Activated naive CD8-positive, alpha-beta T cell treated with anti-CD3 and anti-CD28 coated beads, Interleukin-2, amount 10 ng/mL, durations not matched to agents 7 days and 5 days (primary cell): ENCODE measurements at places on chromosomes 7 and 10.

DNA sequence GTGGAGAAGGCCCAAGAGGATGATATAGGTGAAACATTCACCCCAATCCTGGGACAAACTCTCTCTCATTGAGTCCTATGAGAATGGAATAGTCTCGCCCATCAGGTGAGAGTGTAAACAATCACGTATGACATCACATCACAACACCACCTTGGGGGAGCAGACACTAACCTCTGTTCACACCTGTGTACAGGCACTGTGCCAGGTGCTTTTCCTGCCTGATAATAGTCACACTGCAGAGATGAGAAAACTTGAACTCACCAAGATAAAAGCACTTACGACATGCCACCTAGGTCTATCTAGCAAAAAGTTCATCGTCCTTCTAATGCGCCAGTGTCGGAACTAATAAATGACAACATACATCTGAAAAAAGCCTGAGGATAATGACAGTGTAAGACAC lies 187.8 kb downstream of the FAM107B start:
- peak overlapping the region; percentile 78 for H3K4me3 ChIP-seq
- H3K27me3 ChIP-seq = no peaks in the 10 kb centered on the region
- DNase-seq = no peak
- peak overlapping the region; percentile 94 for H3K27ac ChIP-seq

GRCh38 chr7:26850193-26850651 lies 14.2 kb downstream of the SKAP2 start:
- no peaks in the 10 kb centered on the region for H3K36me3 ChIP-seq
- H3K4me3 ChIP-seq = no peak overlapping the region
- H3K27me3 ChIP-seq = peaks cover 5% of the 10 kb centered on the region

- H3K4me1 ChIP-seq = peaks cover 10% of the 10 kb centered on the region
- DNase-seq = no peak
- H3K36me3 ChIP-seq = no peaks in the 10 kb centered on the region
- no peak overlapping the region for H3K27ac ChIP-seq
- no peak overlapping the region for H3K4me3 ChIP-seq
- peaks cover 2% of the 10 kb centered on the region for H3K27me3 ChIP-seq
Measured at GRCh38 chr10:61779950-61780659, 117.4 kb downstream of the CABCOCO1 start.

GRCh38 chr7:290554-291372 lies 793 bp downstream of the FOXL3 start:
- H3K27me3 ChIP-seq = peaks cover 37% of the 10 kb centered on the region
- no peak overlapping the region for H3K27ac ChIP-seq
- H3K4me3 ChIP-seq = no peak overlapping the region
- no peaks in the 10 kb centered on the region for H3K4me1 ChIP-seq
- no peaks in the 10 kb centered on the region for H3K36me3 ChIP-seq

DNA sequence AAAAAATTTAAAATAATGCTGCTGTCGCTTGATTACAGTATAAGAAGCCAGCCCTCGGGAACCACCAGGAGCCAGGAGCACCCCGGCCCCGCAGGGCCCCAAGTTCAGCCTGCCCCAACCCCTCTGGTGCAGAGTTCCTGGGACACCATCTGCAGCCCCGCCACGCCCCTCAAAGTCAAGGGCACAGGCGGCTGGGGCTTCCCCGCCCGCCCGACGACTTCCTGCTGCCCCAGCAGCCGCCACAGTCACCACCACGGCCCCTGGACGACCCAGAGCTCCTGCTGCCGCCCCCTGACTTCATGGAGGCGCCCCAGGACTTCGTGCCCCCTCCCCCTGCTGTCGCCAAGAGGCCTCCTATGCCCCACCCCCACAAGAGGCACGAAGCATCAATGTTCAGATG lies 103.6 kb upstream of the PDSS1 start:
- no peak overlapping the region for H3K27ac ChIP-seq
- H3K4me3 ChIP-seq = no peak overlapping the region
- no peaks in the 10 kb centered on the region for H3K36me3 ChIP-seq
- peaks cover 3% of the 10 kb centered on the region for H3K4me1 ChIP-seq
- H3K27me3 ChIP-seq = peaks cover 2% of the 10 kb centered on the region
- DNase-seq = no peak

GRCh38 chr7:92460109-92460508 lies 12.8 kb downstream of the GATAD1 start:
- peaks cover 5% of the 10 kb centered on the region for H3K36me3 ChIP-seq
- H3K4me1 ChIP-seq = peaks cover 2% of the 10 kb centered on the region
- no peak overlapping the region for H3K27ac ChIP-seq
- no peak overlapping the region for H3K4me3 ChIP-seq
- no peaks in the 10 kb centered on the region for H3K27me3 ChIP-seq

- peaks cover 50% of the 10 kb centered on the region for H3K4me1 ChIP-seq
- no peak for DNase-seq
- no peaks in the 10 kb centered on the region for H3K27me3 ChIP-seq
- H3K36me3 ChIP-seq = peaks cover 58% of the 10 kb centered on the region
- peak overlapping the region; percentile 87 for H3K4me3 ChIP-seq
- H3K27ac ChIP-seq = peak overlapping the region; percentile 88
Measured at GRCh38 chr10:30438021-30438850, 4.3 kb downstream of the MAP3K8 start.

DNA sequence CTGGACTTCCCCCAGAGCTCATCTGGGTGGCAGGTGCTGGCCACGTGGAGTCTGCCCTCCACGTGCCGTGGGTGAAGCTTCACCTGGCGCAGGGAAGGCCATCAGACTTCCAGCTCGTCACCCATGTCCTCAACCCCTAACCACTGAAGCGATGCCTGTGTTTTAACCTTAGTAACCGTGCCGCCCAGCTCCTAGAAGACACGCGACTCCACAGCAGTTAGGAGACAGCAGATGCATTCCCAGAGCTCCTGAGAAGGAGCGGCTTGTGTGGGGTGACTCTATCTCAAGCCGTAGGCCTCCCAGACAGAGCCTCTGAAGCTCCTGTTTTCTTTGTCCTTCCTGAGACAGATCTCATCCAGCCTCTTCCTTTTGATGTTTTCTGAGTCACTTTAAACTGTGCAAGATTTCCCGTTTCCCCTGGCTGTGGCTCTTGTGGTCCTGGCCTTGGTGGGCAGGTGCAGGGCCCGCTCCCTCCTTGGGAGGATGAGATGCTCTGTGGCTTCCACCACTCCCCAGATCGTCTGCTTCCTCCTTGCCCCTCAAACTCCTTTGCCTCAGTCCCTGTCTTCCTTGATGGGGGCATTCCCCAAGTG lies 41.4 kb upstream of the AP5Z1 start:
- peaks cover 10% of the 10 kb centered on the region for H3K36me3 ChIP-seq
- DNase-seq = peak; percentile 65
- H3K27ac ChIP-seq = peak overlapping the region; percentile 74
- peak overlapping the region; percentile 75 for H3K4me3 ChIP-seq
